ENCODE measurements at places on chromosomes 7 and 10.

- DNase-seq: peak; percentile 16
Measured at GRCh38 chr7:125255810-125256209, 326.2 kb upstream of the POT1 start.

- DNase-seq: no peak
Measured at GRCh38 chr7:100069991-100070390, 11.5 kb downstream of the ZNF3 start.

DNA sequence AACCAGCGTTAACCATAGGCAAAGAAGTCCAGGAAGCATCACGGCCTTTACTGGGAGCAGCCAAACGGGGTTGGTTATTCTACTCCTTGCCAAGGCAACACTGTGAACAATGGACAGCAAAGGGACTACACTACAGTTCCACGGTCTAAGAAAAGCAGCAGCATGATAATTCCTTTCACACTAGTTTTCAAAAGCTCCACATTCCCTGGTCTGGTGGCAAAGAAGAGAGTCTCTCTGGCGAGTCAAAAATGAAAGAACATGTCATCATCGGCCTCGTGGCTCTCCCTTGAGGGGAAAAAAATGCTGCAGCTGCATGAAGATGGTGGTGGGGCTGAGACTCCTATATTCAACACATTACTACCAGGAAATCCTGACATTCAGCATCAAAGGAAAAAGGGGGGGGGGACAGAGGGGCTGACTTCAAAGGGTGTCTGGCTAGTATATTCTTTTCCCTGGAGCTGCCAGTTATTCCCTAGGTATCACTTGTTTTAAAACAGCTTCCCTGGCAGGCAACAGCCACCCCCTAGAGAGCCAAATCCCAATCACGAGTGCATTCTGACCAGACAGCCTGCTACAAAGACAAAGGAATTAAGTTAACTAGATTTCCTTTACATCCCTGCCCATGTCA, 49.1 kb downstream of the SLC37A3 start:
- no peak for DNase-seq

- no peak for DNase-seq
Measured at GRCh38 chr10:23413629-23414089, 25.2 kb upstream of the OTUD1 start.

GRCh38 chr10:119368581-119368980, 161.2 kb downstream of the GRK5 start:
- DNase-seq: no peak

DNA sequence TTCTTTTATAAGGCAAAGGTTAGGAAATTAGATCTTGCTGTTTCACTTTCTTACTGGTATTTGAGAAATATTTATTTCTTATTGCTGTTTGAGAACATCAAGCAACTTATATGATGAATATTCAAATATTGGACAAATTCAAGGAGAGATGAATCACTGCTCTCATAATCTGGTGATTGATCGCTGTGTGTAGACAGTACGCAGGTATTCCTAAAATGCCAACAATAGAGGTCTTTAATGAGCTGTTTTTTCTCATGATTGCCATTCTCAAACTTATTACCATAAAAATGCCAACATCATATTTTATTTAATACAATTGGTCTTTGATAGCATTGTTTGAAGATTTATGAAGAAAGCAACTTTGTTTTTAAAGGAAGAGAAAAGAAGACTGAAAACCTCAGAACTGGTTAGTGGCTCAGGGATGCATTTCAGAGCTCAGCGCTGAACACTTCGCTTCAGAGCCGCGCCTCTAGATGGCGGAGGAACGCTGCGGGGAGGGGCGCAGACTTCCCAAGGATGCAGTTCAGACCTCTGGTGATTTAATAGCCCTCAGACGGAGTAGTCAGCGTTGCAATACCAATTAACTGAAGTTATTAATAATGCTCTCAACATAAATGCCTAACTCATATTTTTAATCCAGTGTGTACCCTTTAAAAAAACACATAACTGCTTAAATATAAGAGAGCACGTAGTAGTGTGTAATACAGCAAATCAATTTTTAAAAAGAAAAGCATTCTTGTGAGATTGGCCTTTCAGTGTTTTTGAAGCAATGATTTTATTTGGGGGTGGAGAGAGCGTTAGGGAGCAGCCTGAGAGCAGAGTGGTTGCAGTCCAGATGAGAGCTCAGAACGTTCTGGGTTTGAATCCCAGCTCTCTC, 38.5 kb upstream of the STEAP4 start:
- peak; percentile 54 for DNase-seq

- DNase-seq: no peak
Measured at GRCh38 chr10:84138478-84139125, 707 bp upstream of the GHITM start.

DNA sequence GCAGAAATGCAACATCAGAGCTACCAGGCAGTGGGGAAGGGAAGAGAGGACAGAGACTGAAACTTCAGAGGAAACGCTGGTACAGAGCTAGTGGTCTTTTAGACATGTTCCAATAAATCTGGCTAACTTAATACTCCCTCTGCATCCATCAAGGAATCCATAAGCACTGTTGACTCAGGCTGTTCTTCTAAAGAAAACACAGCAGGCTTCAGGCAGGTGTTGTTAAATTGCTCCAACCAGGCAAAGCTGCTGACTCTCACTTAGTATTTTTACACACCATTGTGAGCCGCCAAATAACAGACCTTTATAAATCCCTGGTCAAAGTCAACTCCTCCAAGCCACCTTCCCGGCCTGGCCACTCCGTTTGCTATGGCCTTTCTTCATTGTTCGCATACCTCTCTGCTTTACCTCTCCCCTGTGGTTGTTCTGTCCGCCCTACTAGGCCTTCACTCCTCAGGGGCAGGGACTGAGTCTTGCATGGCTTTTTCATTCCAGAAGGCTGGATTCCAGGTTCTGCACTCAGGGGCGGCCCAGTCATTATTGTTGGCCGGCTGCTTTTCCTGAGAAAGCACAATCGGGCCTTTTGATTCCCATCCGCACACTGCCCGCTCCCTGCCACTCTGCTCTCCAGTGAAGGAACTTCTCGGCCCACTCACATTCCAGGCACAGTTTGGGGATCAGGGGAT, 18.4 kb downstream of the CREB3L2 start:
- no peak for DNase-seq

- no peak for DNase-seq
Measured at GRCh38 chr7:280461-280860, 9.5 kb upstream of the FOXL3 start.

- DNase-seq: no peak
Measured at GRCh38 chr7:55134359-55134725, 115.5 kb downstream of the EGFR start.

DNA sequence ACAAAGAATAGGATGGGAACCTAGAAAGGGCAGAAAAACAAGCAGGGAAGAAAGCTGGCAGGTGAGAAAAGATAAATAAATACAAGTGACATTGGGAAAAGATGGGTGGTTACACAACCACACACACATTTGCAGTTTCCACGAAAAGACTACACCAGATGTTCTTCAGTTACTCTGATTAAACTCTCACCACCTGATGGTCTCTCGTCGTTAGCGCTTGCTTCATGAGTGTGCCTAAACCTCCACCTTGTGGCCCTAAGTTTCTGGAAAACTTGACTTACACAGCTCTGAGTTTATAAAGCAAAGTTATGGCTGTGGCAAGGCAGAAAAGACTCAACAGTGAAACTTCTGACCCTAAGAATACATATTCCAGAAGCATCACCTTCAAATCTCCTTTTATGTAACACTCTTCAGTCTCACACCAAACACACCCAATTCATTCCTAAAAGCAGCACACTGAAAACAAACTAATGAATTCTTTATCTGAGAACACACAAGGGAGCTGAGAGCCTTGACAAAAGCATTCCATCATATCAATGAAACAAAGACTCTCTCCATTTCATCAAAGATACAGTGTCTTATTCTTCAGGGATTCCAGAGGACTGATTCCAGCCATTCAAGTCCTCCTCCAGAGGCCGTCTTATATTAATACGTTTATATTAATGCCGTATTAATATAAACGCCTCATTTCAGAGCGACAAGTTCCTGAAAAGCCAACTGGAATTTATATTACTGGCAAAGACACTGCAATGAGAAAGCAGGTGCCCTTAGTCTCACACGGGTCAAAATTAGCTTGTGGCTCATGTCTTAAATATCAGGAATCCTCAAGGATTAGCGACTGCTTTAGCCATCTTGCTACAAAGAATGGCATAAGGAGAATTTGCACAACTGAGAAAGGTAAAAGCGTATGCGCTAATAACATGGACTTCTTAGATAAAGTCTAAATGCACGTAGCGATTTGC, 77.6 kb downstream of the RNF216 start:
- DNase-seq: no peak

GRCh38 chr7:135620980-135621850, 41.1 kb upstream of the STMP1 start:
- DNase-seq: peak; percentile 89

DNA sequence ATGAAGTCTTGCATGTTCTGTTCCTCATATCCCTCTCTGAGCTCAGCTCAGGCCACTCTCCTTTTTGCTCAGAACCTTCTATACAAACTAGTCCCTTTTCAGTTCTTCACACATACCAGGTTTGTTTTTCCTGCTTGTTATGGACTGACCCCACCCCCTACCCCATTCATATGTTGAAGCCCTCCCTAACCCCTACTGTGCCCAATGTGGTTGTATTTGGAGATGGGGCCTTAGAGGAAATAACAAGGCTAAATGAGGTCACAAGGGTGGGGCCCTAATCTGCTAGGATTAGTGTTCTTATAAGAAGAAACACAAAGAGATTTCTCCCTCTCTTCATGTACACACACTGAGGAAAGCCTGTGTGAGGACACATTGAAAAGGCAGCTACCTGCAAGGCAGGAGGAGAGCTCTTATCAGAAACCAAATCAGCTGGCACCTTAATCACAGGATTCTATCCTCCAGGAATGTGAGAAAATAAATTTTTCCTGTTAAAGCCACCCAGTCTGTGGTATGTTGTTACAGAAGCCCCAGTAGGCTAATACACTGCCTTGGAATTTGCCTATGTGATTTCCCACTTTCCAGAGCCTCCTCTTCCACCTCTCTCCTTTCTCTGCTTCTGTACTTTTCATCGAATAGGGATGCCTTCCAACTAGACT, 67.3 kb upstream of the DNAJB12 start:
- no peak for DNase-seq

DNA sequence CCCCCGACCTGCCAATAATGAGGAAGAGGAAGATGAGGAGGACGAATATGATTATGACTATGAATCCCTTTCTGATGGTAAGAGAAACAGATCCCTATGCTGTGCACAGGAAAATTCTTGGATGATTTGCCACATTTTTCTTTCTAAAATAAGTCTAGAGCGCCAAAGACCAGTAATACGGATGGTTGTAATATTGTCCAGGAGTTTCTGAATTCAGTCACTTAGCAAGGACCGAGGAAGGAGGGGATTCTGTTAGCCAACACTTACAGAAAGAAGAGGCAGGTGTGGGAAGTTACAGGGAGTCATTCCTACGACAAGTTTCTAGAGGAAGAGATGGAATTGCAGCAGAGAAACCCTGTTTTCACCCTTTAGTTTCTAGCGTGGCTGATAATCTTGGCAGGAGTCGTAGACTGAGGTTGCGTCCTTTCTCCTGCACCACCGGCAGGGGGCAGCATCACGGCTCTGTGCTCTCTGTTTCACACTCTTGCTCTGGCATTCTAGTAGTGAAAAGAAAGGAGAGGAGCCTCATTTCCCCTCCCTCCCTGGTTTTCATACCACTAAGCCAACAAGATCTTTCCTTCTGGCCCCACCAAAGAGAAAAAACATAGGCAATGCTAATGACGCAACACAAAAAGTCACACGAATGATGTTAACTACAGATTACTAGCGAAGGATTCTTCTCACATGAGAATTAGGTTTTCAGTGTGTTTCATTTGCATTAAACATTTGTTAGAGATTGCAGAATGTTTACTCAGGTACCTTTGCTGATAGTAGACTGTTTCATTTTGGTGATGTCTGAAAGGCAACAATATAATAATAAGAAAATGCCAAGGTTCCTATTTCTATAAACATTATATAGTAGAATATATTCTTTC, 82.7 kb downstream of the NOC3L start:
- peak; percentile 50 for DNase-seq

DNA sequence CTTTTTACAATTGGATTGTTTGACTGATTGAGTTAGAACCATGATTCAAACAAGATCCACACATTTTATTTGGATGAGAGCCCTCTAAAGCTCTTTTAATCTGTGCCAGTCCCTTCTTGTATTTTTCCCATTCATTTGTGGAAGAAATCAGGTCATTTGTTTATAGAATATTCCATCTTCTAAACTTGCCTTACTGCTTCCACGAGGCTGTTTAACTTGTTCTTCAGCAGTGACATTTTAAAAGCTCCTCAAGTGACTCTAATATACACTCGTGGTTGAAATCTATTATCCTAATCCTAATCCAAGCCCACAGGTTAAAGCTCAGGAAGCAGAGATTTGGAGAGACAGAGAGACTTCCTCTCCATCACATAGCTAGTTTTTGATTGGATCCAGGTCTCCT, 155.4 kb upstream of the SVIL start:
- peak; percentile 8 for DNase-seq

- DNase-seq: peak; percentile 75
Measured at GRCh38 chr10:132329565-132330485, 2.2 kb upstream of the LRRC27 start.

DNA sequence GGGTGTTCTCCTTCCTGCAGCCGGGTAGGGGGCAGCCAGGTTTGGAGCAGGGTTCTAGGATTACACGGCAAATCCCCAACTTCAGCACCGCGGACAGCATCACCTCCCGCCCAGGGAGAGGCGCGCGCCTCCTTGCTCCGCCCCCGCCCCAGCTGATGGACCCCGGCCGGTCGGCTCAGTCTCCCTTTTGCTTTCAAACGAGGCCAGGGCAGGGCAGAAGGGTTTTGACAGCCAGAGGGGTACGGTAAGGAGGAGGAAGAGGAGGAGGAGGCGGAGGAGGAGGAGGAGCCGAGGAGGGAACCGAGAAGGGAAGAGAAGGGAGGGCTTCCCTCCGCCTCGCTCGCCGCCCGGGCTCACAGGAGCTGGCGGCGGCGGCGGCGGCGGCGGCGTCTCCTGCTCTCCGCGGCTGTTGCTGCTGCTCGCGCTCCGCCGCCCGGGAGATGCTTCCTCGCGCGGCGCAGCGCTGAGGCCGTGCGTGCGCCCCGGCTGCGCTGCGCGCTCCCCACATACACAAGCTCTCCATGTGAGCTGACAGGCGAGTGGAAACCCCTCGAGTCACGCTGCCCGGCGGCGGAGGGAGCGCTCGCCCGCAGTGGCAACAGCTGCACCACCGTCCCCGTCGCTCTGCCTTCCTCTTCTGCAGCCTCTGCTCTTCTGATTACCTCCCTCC, 615 bp upstream of the CNTNAP2 start:
- DNase-seq: peak; percentile 46

DNA sequence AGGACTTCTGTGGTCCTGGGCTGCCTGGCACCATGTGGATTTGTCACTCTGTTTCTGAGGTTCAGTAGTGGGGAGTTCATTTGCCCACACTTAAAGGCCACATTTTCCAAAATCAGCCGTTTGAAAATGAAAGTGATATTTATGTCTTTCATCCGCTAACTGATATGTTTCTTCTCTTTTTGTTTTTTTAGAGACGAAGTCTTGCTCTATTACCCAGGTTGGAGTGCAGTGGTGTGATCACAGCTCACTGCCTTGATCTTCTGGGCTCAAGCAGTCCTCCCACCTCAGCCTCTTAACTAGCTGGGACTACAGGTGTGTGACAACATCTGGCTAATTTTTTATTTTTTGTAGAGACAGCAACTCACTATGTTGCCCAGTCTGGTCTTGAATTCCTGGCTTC, 58.6 kb downstream of the EBLN1 start:
- DNase-seq: no peak
